WERI-Rb-1 (cell line): ENCODE measurements at places on chromosomes 4 and X.
A peak's percentile ranks its signal among the peaks of the same experiment; 100 is the strongest.

- no peak for DNase-seq
Observed at GRCh38 chr4:1211891-1212545, 36.9 kb downstream of the CTBP1 start.

- DNase-seq = no peak
Observed at GRCh38 chr4:94974773-94975172, 217.0 kb downstream of the BMPR1B start.

DNA sequence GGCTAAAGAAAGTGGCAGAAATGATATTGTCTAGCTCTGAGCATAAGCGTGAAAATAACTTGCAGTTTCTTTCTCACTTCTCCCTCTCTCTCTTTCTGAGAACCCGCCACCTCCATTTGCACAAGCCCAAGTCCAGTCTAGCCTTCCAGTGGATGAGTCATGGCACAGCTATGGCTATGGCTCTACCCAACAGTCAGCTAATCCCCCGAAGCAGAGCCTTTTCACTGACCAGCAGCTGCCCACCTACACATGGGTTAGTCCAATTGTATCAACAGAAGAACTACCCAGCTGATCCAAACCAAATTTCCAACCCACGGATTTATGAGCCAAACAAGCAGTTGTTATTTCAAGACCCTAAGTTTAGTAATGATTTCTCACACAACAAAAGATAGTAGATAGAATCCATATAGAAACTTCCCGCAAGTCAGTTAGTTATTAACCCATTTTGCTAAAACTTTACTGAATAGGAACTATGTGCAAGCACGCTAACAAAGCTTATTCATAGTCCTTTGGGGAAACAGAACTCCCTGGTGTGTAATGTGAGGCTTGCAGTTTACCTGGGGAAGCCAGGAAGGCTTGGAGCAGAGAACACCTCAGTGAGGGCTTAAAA is 282.3 kb downstream of the INPP4B start:
- DNase-seq = no peak

DNA sequence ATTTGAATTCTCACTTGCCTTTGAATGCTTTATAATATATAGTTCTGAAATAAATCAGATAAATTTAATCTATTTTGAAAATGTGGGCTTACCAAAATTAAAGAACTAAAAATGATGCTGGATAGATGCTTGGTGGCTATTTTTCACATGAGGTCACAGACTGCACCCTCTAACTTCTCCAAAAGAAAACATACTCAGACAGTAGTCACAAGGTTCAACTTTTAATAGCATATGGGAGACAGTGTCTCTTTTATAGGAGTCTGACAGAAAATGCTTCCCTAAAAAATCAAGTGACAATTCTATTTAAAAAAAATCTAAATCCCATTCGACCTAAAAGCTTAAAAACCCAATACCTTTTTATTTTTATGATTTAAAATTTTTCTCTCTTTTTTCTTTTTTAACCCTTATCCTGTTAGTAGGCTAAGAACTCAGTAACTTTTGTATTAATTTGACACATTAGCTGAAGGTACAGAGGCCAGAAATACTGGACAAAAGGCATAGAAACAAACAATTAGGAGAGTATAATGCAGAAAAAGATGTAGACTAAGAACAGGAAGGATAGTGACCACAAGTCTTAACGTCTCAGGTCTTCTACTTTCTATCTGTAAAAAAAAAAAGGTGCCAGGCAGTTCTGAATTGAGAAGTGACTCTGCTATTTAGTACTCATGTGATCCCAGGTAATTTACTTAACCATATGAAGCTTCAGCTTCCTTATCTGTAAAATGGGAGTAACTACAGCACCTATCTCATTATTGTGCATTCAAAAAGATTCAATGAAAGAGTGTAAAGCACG is 7.6 kb downstream of the TIGD4 start:
- DNase-seq = no peak

GRCh38 chr4:184792950-184793555 is 32.7 kb downstream of the ACSL1 start:
- DNase-seq = no peak

DNA sequence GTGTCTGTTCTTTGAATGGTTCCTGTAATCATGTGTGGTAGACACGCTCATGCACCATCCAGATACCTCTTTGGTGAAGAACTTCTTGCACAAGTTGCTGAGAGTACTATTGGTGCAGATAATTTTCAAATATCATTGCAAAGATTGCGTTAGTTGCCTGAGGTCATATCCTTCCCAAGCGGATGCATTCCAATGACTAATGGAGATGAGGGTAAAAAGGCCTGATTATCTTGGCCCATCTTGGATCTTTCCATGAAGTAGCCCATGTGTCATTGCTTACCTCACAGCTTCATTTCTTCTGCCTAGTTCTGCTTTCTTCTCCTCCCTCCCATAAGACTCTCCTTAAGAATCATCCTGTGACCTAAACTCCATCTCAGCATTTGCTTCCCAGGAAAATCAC is 384.9 kb upstream of the CNKSR2 start:
- no peak for DNase-seq

DNA sequence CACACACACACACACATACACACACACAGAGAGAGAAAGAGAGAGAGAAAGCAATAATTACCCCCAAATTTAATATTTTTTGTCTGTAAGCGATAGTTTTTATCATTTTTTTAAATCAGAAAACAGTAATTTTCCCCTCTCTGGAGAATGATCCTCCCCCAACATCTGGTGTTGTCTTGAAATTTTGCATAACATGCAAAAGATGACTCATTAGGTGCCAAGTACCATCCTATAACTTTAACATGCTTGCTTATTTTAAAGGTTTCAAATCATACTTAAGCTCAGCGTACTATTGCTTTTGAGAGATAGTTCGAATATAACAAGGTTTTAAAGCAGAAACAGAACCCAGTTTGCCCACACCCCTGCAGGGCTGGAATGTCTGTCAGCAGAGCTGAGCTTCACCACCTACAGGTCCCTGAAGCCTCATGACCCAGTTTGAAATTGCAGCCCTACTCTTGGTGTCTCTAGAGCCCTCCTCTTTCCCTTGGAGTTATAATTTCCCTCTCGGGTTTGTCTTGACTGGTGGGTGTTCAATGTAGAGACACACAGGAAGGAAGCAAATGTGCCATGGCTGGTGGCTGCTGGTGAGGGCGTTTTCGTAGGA is 175.0 kb upstream of the HS3ST1 start:
- DNase-seq = no peak

DNA sequence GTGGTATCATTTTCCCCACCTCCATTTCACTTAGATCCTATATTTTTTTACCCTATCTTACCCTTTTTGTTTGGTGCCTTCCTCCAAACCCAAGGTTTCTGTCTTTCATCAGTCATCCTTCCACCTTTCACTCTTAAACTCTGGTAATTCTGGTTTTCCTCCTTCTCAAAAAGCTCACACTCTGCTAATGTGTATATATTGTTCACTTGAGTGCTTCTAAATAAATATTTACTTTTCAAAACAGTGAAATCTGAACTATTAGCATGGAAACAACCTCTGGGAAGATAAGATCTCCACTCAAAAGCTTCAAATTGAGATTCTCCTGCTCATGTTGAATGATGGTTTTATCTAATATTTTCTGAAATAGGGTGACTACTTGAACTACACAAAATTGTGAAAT is 21.5 kb downstream of the XIAP start:
- no peak for DNase-seq

- no peak for DNase-seq
Observed at GRCh38 chr4:157803421-157803820, 369.4 kb downstream of the GASK1B start.

DNA sequence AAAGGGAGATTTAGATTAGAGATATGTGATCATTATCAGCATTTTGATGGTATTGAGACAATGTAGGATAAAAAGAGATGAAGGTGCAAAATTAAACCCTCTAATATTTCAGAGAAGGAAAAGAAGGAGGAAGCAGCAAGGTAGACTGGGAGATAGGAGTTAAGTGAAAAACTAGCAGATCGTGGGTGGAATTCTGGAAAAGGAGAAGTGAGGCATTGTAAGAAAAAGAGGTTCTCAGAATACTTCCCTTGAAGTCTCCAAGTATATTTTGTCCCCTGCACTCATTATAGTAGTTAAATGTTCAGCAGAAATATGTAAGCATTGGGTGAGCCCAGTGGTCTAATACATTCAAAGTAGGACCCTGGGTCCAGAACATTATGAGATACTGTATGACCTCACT is 30.3 kb downstream of the COPS4 start:
- DNase-seq = no peak

GRCh38 chrX:5775846-5776430 is 452.7 kb downstream of the NLGN4X start:
- no peak for DNase-seq

GRCh38 chrX:121851033-121851432 is 803.6 kb downstream of the GLUD2 start:
- no peak for DNase-seq

GRCh38 chrX:154714925-154715324 is 36.0 kb downstream of the GAB3 start:
- peak; percentile 66 for DNase-seq

GRCh38 chr4:22238742-22239141 is 277.1 kb downstream of the ADGRA3 start:
- DNase-seq = peak; percentile 12
